CD4-positive, alpha-beta T cell treated with Interleukin-2 at 100 ng/mL for 4 hours (primary cell): ENCODE measurements at places on chromosomes 2 and 18.

DNA sequence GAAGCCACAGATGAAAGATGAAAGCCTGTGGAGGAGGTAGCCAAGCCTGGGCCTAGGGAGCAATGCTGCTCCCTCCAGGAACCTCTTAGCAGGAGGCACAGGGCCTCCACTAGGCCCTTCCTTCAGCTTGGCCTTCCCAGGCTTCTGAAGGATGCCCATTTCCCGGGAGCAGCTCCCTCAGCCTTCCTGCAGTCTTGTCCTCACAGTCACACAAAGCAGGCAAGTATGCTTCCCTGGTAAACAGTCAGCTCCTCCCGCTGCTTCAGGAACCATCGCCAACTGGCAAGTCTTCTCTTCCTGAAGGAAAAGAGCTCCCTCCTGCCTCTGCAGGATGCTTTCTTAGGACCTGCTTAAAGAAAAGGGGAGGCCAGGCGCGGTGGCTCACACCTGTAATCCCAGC, 53.2 kb downstream of the SMAD7 start:
- no peak for DNase-seq

DNA sequence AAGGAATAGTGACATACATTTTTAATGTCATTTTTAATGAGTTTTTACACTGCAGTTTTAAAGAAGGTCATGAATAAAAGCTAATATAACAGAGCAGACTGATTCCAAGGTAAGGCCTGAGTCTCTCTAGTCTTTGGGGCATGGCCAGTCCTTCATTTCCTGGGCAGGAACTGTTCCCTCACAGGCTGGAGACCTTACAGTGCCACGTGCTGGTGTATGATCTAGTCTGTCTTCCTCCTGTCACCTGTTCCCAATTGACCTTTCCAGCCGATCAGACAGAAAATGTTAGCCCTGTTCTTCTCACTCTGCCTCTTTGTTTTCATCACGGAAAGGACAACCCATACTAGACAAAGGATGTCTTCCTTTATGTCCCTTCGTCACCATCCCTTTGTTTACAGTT, 33.6 kb downstream of the ZCCHC2 start:
- no peak for DNase-seq

GRCh38 chr18:48904091-48904490, 46.7 kb downstream of the SMAD7 start:
- no peak for DNase-seq

DNA sequence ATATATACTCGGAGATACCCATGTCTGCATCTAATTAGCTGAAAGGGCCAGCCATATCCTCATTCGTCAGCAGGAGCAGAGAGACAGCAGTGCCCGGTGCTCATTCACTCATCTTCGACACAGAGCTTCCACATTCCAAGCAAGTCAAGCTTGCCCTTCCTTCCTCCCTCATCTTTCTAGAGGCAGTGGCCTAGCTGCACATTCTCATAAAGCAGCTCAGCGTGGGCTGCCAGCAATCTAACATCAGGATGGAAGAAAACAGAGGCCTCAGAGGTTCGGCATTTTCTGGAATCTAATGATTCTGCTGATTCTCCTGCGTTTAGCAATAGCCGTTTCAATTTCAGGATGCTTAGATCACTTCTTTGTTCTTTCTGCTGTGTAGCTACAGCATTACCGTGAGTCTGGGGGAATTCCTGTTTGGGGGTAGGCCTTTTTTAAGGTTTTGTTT, 68.8 kb downstream of the CLHC1 start:
- no peak for DNase-seq

DNA sequence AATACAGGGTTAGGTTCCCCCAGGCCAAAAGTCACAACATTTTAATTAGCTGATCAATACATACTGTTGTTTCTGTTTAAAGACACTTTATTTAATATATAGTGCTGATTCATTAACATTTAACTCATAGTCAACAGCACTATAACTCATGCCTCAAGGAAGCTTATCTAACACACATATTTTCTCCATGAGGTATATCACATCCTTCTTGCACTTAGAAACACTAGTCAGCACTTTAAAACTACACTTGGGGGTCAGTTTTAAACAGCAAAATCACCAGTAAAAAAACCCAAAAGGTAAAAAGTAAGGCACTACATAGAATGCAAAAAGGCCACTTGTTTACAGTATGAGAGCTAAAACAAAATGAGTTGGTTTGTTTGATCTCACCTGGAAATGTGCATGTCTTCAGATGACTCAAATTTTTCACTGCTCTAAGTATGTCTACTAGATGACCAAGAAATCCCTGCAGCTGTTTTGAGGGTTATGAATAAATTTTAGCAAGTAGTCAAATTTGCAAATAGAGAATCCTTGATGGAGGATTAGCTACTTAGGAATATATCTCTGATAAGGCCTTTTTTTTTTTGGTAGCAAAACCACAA, 54.1 kb upstream of the EPB41L5 start:
- DNase-seq, result peak; percentile 7

GRCh38 chr2:68158134-68158447, 403 bp downstream of the PNO1 start:
- no peak for DNase-seq

GRCh38 chr2:71603851-71604725, 150.7 kb downstream of the DYSF start:
- DNase-seq, result no peak

DNA sequence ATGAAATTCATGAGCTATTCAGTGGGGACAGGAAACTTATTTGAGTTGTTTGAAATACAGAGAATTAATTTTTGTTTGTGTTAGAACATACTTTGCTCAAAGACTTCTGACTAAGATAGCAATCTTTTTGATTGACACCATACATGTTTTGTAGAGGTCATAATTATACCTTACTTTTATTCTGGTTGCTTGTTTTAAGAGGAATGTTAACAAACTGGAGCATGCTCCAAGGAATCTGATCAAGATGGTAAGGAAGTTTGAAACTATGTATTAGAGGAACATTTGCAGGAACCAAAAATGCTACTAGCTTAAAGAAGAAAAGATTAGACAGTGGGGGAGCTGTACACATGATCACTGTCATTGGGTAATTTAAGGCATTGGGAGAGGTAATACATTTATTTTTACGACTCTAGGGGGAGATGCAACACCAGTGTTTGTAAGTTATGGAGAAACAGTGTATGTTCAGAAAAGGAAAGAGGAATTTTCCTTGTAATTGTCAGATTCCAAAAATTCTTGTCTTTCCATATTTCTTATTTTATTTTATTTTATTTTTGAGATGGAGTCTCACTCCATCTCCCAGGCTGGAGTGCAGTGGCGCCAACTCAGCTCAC, 8.0 kb downstream of the AGFG1 start:
- DNase-seq, result peak; percentile 23

GRCh38 chr2:150126839-150127238, 360.6 kb downstream of the RND3 start:
- DNase-seq, result no peak

DNA sequence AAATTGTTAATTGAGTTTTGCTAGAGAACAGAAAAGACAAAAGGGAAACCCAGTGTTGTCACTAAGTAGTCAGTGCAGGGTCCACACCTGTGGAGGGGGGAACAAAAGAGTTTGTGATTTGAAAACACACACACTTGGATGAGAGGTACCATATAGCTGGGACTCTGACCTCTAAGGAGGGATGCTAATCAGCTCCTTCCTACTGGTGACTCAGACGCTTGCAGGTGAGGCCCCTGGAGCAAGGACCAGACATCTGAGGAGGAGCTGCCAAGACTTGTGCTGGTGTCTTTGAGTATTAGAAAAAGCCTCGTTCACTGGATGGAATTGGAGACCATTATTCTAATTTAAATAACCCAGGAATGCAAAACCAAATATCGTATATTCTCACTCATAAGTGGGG, 146.4 kb upstream of the MAP2 start:
- no peak for DNase-seq

DNA sequence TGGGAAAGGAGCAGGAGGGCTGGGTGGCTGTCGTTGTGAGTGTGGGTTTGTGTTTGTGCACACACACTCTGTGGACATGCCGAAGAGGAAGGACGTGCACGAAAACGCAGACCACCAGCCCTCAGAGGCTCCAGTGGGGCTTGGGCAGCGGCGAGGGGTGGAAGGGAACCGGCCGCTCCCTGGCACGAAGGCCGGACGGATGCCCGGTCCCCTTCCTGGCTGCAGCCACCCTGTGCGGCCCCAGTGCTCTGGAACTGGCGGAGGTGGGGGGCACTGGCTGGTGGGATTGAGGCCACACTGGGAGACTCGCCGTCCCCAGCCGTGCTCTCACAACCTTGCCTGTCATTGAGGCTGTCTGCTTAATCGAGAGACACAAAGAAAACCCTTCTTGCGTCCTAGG, 852.6 kb upstream of the SALL3 start:
- DNase-seq, result no peak

GRCh38 chr2:56217106-56217505, 33.3 kb downstream of the CCDC85A start:
- no peak for DNase-seq

DNA sequence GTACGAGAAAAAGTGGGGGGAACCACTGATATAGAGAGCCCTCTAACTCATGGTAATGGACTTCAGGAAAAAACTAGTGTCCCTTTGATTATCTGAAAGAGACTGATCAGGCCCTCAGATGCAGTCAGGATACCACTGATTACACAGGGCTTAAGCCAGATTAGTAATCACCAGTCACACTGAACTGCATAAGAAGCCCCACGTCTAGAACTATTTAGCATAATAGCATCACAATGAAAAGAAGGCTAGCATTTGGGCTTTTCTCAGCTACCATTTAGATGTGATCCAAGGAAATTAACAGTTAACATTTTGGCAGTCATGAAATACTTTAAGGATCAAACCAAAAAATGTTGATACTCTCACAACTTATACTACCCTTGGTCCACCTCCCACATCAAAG, 813.1 kb upstream of the POU3F3 start:
- no peak for DNase-seq

DNA sequence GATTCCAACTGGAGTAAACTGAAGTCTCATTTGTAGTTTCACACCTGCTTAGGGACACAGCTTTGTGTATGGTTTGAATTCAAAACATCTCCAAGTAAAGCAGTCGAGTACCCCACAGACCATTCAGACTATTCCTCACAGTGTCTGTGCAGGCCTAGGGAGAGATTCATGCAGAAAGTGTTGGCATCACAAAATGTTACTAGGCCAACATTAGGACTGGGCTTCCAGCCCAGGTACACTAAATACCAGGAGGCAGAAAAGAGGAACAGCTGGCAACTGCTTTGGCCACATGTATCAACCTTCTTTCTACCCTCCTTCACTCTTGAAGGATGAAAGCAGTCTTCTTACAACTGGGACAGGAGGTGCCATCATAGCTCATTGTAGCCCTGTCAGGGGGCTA, 270.4 kb upstream of the TMEFF2 start:
- DNase-seq, result no peak

DNA sequence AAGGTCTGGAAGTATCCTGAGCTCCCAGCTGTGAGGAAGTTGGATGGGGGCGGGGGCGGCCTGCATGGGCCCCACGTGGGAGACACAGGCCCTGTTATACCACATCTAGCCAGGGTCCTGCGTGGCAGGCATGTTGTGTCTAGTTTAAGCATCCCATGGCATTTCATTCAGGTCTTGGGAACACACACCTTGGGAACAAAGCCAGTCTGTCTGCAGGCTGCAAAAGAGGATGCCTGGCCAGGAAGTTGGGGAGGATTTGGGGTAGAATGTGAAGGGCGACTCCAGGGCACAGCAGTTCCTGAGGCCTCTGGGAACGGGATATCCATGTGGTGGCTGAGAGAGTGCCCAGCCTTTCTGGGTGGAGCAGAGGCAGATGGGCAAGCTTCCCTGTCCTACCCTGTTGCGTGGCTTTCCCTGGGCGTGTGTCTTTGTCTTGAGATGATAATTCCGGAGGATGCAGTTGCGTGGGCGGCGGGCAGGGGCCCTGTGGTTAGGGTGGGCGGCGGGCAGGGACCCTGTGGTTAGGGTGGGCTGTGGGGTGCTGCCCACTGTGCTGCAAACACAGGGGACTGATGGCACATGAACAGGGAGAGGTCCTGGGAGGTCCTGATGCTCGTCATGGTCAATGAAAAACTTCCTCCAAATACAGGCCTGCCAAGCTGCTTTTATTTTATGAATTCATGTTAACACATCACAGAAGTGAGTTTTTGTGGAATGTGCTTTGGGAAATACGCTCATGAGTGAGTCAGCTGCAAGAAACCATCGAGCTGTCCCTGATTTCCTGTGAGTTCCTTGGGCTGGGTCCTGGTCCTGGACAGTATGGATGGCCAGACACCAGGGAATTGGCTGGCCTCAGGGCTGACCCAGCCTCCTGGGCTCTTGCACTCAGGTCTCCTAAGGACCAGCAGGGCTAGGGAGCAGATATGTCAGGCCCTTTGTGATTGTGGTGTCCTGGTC, 90.0 kb upstream of the HS6ST1 start:
- no peak for DNase-seq

GRCh38 chr2:175002547-175003274, 2.5 kb downstream of the CHN1 start:
- no peak for DNase-seq

- no peak for DNase-seq
Measured at GRCh38 chr18:49743117-49743567, 70.2 kb downstream of the ACAA2 start.

GRCh38 chr2:7840651-7841380, 841.0 kb upstream of the ID2 start:
- DNase-seq, result no peak
